ENCODE measurements at places on chromosomes 1 and 21.

GRCh38 chr1:32126770-32127169 is 18.9 kb downstream of the KPNA6 start:
- no peak for DNase-seq

DNA sequence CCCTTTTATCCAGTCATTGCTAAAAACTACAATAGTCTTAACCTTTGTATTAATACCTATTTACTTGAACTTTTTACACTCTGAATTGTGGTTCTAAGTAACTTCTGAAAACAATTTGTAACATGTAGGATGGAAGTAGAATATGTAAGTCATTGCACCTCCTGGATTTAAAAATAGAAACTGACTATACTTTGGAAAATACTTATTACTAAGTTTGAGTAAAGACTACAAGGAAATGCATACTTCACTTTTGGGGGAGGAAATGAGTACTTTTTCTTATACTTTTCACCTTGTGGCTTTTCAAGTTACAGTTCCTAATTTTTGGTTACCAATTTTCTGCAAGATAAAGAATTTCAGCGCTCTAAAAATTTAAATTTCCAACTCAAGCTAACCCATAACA is 8.7 kb downstream of the RGS18 start:
- no peak for DNase-seq

DNA sequence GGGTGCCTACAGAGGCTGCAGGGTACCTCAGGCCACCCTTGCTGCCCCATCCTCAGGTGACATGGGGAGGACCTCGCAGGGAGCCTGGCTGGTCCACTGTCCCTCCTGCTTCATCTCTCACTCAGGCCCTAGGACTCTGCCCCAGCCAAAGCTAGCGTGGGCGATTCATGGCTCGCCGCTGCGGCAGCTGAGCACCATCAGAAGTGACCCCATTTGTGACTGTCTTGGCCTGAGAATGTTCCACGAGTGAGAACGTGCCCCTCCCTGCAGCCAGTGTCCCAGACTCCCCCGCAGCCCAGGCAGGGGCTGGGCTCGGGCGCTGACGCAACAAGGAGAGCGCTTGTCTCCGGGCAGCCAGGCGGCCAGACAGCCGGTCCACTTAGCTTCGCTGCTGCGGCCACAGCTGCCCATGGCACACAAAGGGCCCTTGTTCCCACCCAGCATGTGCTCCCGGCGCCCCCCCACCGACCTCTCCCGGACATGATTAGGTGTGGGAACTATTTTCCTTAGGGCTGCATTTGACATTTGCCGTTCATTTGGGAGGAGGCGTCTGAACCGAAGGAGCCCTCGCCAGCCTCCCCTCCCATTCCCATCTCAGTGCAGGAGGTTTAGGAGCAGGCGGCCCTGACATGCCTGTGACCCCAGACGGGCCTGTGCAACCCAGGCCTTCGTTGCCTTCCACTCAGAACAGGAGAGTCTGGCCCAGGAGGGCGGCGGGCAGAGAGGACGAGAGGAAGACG is 19.3 kb upstream of the POFUT2 start:
- DNase-seq: peak; percentile 73

- no peak for DNase-seq
Measured at GRCh38 chr1:153792631-153793041, 17.4 kb downstream of the SLC27A3 start.

GRCh38 chr1:183778568-183779433 is 26.1 kb upstream of the RGL1 start:
- no peak for DNase-seq

DNA sequence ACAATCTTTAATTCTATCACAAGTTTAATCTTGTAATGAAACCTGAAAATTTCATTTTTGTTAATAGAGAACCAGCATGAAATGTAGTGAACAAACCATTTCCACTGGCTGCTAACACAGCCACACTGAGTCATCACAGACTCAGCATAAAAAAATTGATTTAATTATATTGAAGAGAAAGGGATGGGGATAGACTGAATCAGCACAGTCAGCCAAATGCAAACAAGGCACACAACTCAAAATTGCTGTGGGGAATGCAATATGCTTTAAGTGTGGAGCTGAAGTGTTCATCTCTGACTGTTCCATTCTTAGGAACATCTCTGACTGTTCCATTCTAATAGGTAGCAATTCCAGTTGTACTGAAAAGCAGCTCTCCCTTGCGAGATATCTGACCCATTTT is 299.8 kb downstream of the MRPL39 start:
- DNase-seq: peak; percentile 65

DNA sequence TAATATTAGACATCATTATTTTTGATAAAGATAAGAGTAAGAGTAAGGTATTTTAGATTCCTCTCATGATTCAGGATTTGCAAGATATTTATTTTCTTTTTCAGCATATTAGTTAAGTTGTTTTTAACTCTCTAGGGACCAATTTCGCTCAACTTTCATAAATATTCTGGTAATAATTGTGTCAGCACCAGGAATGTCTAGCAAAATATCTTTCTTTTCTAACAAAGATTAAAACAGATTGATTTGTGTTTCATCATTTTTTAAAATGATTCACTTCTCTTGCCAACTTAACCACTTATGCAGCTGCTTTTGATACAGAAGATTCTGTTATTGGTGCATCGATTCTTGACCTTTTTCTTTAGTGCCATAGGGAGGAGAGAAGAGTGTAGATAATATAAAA is 172.8 kb upstream of the PTGFR start:
- no peak for DNase-seq

- no peak for DNase-seq
Measured at GRCh38 chr1:203539831-203540546, 46.0 kb downstream of the OPTC start.

DNA sequence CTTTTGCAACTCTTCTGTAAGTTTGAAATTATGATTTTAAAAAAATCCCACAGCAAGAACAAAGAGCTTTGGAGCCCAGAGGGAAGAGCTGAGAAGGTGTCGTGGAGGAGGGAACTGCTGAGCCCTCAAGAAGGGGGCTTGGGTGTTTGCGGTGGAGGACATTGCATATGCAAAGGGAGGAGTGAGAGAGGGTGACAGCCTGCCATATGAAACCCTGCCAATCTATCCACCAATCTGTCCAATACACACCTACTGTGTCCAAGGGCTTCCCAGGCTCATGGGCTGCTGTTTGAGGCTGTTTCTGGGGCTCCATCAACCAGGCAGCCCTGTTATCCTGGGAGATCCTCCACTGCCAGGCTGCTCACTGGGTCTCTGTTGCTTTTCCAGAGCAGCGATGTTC is 15.2 kb downstream of the WNT4 start:
- no peak for DNase-seq

DNA sequence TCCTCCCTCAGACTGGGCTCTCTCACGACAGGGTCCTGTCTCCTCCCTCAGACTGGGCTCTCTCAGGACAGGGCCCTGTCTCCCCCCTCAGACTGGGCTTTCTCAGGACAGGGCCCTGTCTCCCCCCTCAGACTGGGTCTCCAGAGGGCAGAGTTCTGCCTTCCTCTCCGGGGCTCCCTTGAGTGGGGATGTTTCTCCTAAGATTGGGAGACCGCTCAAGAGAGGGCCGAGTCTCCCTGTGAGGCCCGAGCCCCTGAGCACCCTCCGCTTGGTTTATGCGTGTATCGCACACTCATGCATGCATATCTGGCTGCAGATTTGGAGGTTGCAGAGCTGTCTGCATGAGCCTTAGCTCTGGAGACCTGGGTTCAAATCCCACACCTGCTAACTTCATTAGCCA is 39.3 kb upstream of the CSF3R start:
- DNase-seq: no peak

GRCh38 chr1:222643606-222643937 is 25.7 kb downstream of the MIA3 start:
- DNase-seq: no peak

- no peak for DNase-seq
Measured at GRCh38 chr21:46039891-46040660, 57.8 kb upstream of the COL6A2 start.

DNA sequence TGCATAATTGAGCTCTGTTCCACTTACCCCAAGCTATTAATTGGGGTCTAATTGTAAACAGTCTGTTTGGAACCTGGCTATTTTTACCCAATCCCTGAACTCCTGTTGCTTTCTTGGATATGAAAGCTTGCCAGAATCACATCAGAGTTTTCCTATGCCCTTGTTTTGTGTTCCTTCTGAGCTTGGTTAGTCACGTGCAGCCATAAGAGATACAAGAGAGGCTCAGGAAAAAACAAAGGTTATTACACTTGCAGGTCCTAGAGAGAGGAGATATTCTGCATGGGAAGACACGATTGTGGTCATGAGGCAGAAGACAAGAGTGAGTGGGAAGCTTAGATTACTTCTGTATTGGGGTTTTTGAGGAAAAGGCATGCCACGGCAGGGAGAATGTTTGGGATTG is 46.0 kb upstream of the RGL1 start:
- no peak for DNase-seq

GRCh38 chr1:210594605-210595004 is 265.9 kb downstream of the HHAT start:
- DNase-seq: no peak

GRCh38 chr1:18385239-18385790 is 95.4 kb upstream of the KLHDC7A start:
- DNase-seq: no peak

GRCh38 chr1:193525917-193526710 is 339.7 kb upstream of the B3GALT2 start:
- no peak for DNase-seq

DNA sequence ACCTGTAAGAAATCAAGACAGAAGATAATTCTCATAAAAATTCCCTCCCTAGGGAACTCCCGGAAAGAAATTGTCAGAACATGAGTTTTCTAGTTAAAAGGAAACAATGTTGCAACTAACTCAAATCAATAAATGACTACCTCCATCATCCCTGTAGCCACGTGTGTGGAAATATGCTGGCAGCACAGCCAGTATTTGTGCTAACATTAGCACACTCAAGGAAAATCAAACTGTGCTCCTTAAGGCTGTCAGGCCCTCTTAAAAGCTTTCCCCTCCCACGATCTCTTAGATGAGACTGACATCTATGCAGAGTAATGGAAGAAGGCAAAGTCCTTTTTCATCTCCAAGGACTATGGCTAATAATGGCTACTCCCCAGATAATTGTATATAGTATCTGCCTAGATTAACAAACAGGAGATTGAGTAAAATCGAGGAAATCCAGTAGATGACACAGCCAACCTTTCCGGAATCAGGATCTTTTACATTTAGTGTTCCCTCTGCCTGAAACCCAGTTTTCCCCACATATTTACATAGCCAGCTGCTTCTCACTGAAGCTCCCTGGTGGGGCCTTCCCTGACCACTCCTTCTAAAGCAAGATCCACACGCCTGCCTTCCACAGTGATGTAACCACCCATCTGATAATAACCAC is 50.9 kb upstream of the NR5A2 start:
- DNase-seq: no peak

- DNase-seq: no peak
Measured at GRCh38 chr21:17492415-17493168, 20.3 kb upstream of the CXADR start.

DNA sequence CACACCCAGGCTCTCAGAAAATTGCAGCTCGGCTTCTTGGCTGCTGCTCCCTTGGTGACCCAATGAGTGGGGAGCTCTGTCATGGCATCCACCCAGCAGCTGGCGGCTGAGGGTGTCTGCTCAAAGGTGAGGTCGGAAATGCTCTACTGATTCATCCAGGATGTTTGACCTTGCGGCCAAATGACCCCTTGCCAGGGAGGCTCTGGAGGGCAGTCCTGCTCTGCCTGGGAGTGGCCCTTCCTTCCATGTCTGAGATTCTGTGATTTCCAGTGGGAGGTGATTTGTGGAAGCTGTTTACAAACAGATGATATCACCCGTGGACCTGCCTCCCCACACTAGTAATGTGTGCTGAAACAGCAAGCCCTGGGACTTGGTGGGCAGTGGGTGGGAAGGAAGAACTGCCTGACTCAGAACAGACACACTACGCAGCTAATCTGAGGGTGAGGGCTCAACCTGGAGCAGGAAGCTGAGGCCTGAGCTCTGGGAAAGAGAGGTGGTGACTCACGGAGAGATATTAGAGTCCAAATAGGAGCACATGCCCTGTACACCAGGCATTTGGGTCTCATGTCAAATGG is 3.0 kb downstream of the CRCT1 start:
- peak; percentile 98 for DNase-seq

- no peak for DNase-seq
Measured at GRCh38 chr21:45323487-45324311, 36.0 kb upstream of the POFUT2 start.

DNA sequence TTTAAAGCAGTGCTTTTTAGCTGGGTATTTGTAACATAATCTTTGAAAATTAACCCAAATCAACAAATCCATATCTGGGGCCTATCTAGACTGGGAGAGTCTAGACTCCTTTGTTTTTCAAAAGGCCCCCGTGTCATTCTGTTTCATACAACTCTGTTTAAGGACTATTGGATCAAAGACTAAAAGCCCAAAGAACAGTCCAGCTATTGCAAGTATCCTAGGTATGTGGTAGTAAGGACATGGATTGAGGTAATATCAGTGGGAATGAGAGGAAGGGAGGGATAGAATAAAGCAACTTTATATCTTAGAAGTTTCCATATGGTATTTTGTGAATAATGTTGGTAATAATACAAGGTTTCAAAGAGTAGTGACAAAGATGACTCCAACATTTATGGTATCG is 18.2 kb downstream of the KIF1B start:
- DNase-seq: no peak

DNA sequence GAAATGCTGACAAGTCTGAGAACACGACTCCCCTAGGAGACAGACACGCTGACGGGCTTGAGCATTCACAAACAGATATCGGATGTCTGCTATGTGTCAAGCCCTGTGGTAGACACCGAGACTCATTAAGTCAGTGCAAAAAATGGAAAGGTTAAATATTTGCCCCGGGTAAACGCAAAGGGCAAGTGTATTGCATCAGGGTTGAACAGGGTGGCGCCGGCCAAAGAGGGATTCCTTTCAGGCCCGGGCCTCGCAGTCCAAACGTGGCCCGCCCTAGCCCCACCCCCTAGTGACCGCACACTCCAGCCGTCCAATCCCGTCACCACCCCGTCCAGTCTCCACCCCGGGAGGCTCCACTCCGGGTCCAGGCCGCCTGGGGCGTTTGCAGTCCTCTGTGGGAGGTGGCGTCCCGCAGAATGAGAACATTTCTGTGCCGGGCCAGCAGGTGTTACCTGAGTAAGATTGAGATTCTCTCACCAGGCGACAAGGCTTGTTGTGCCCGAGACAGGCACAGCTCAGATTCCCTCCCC is 16.3 kb upstream of the TMEM9 start:
- peak; percentile 93 for DNase-seq

GRCh38 chr1:150555198-150555970 is 6.2 kb downstream of the ADAMTSL4 start:
- DNase-seq: no peak

GRCh38 chr1:94094469-94095111 is 26.4 kb downstream of the ABCA4 start:
- DNase-seq: no peak

GRCh38 chr1:94553323-94553730 is 11.8 kb upstream of the F3 start:
- peak; percentile 38 for DNase-seq

DNA sequence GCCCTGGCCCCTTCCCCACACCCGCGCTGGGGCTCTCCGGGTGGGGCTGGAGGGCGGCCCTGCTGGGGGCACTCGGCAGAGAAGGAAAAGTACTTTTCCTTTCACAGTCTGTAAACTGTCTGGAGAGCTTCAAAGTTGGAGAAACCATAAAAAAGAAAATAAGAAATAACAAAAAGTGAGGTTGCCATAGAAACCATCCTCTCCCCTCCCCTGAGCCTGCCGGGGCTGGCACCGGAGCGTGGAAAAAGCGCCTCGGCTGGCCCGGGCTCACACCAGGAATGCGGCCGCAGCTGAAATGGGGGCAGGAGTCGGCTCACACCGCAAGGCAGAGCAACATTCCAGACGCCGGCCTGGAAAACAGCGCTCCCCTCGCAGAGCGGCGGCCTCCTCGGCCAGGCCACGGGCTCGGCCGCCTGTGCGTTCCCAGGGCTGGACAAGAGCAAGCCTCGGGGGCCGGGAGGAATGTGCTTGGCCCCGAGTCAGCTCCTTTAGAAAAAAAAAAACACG is 69.2 kb downstream of the MORN1 start:
- DNase-seq: peak; percentile 52

Data from ELR (cell line).